Karpas-422 (cell line): ENCODE measurements at places on chromosomes 11 and 22. TPM values are rescaled to one million over a fixed set of nuclear protein-coding genes. Genes with fewer than 3 reads are reported as not detected.

- DNase-seq: peak; percentile 64
- peaks cover 29% of the 10 kb centered on the region for H3K4me1 ChIP-seq
- H3K36me3 ChIP-seq: no peaks in the 10 kb centered on the region
- H3K27me3 ChIP-seq: no peaks in the 10 kb centered on the region
These were observed 365.7 kb upstream of the CADM1 start for GRCh38 chr11:115869780-115870431.

GRCh38 chr11:65215441-65216076 lies 33.8 kb downstream of the CAPN1 start:
- H3K4me3 ChIP-seq: no peak overlapping the region
- peaks cover 44% of the 10 kb centered on the region for H3K4me1 ChIP-seq
- peak overlapping the region; percentile 37; the same call in 1 of the 2 replicates for H3K27ac ChIP-seq
- H3K36me3 ChIP-seq: no peaks in the 10 kb centered on the region

GRCh38 chr22:25742918-25743708 lies 1.1 kb downstream of the MYO18B start:
- H3K4me1 ChIP-seq: no peaks in the 10 kb centered on the region
- no peak overlapping the region for H3K27ac ChIP-seq
- no peak for DNase-seq
- no peaks in the 10 kb centered on the region for H3K36me3 ChIP-seq
- H3K4me3 ChIP-seq: no peak overlapping the region
- H3K27me3 ChIP-seq: no peaks in the 10 kb centered on the region

DNA sequence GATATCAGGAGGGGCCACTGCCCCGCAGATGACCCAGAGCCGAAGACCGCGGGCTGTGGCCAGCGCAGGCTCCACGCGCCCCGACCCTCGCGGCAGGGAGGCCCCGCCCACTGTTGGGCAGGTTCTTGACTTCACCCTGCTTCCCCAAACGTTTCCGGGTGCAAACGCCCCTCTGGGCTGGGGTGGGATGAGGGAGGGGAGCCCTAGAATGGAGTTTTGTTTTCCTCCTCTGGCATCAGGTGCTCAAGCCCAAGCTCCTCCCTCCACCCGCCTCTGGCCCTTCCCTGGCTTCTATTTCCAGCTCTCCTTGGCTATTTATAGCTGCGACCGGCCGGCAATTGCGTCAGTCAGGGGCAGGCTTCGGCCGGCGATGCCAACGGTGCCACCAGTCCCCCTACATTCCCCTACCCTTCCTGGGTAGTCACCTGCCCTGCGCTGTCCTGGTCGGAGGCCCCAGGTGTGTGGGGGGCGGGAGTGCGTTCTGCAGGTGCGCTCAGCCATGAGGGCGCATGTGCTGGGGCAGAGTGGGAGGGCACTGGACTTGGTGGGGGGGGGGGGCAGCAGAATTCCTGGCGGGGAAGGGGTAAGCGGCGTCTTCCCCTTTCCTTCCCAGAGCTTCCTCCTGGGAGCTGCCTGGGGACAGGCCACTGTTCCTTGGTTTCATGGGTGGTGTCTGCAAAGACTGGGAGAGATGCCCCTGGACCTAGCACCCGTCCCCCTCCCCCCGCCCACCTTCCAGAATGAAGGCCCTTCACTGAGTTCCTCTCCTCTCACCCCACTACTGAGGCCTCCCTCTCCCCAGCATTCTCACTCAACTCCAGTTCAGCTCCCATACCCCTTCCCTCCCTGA lies 23.6 kb downstream of the DUSP8 start:
- no peak overlapping the region for H3K4me3 ChIP-seq
- no peaks in the 10 kb centered on the region for H3K4me1 ChIP-seq
- H3K27ac ChIP-seq: no peak overlapping the region
- H3K27me3 ChIP-seq: no peaks in the 10 kb centered on the region
- no peak for DNase-seq
- H3K36me3 ChIP-seq: no peaks in the 10 kb centered on the region

DNA sequence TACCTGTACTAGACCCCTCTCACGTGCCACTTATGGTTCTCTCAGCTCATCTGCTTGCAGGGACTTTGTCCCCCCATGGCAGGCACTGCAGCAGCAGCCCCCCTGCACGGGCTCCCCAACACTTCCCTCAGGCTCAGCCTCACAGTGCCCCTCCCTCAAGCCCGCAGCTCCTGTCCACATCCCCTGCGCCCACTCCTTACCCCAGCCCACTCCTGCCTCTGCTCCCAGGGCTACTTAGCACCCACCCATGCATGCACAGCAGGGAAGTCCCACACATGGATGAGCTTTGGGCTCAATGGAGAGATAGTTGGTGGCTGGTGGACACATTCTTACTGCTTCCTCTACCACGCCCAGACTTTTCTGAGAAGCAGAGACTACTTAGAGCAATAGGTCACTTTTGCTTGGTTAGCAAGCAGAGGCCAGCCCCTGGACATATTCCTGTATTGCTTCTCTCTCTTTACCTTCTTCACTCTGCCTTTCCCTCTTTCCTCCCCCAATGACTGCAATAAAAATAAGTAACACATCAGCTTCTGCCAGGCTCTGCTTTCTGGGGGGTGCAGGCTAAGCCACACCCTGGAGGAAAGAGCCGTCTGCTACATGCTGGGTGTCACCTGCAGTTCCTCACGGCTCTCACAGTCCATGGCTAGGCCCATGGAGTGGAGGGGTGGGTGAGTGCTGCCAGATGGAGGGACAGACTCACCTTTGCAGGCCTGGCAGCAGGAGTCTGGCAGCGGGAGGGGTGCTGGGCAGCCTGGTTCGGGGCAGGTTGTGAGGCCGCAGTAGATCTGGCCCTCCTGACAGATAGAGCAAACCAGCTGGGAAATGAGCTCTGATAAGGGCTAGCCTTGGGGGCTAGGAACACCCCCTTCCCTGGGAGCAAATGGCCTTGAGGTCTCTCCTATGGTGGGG lies 23.4 kb downstream of the CHRDL2 start:
- H3K27me3 ChIP-seq: no peaks in the 10 kb centered on the region
- H3K36me3 ChIP-seq: no peaks in the 10 kb centered on the region
- no peak overlapping the region for H3K27ac ChIP-seq
- H3K4me1 ChIP-seq: no peaks in the 10 kb centered on the region

DNA sequence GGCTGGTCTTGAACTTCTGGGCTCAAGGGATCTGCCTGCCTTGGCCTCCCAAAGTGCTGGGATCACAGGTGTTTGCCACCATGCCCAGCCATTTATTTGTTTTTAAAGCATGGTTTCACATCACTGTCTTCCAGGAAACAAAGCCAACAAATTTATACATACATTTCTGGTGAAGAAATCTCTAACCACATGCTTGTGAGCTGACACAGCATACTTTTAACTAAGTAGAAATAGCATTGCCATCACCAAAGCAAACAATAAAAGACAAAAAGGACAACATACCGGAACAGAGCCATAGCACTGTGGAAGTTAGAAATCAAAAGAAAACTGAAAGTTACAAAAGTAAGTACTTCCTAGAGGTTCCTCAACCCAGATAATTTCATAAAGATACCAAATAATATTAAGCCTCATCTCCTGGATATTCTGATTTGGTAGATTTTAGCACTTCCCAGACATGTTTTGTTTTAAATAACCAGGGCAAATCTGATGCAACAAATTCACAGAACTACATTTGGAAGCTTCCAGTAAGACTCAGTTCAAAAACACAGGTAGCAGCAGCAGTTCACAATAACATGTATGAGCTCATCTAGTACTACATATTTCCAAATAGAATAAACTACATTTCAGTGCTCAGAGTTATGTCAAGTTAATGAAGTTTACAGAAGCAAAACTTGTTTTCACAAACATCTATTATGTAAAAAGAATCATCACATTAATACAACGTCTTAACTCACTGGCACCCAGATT lies 70.6 kb downstream of the RRAS2 start:
- H3K27me3 ChIP-seq: no peaks in the 10 kb centered on the region
- H3K36me3 ChIP-seq: no peaks in the 10 kb centered on the region
- no peak overlapping the region for H3K4me3 ChIP-seq
- H3K4me1 ChIP-seq: no peaks in the 10 kb centered on the region
- no peak for DNase-seq

- no peaks in the 10 kb centered on the region for H3K36me3 ChIP-seq
- H3K27ac ChIP-seq: no peak overlapping the region
- no peaks in the 10 kb centered on the region for H3K4me1 ChIP-seq
- no peaks in the 10 kb centered on the region for H3K27me3 ChIP-seq
- H3K4me3 ChIP-seq: no peak overlapping the region
These were observed 31.5 kb downstream of the ZBTB16 start for GRCh38 chr11:114090976-114091375.

- no peak overlapping the region for H3K27ac ChIP-seq
- no peak for DNase-seq
- H3K4me3 ChIP-seq: no peak overlapping the region
- H3K27me3 ChIP-seq: no peaks in the 10 kb centered on the region
- H3K4me1 ChIP-seq: no peaks in the 10 kb centered on the region
These were observed 3.1 kb downstream of the KCNJ5 start for GRCh38 chr11:128894286-128894681.

- peak overlapping the region; percentile 85 for H3K4me3 ChIP-seq
- DNase-seq: peak; percentile 89
- H3K4me1 ChIP-seq: peaks cover 50% of the 10 kb centered on the region
- peak overlapping the region; percentile 94 for H3K27ac ChIP-seq
- no peaks in the 10 kb centered on the region for H3K36me3 ChIP-seq
These were observed 2.0 kb downstream of the SYNGR1 start for GRCh38 chr22:39351689-39352214.

DNA sequence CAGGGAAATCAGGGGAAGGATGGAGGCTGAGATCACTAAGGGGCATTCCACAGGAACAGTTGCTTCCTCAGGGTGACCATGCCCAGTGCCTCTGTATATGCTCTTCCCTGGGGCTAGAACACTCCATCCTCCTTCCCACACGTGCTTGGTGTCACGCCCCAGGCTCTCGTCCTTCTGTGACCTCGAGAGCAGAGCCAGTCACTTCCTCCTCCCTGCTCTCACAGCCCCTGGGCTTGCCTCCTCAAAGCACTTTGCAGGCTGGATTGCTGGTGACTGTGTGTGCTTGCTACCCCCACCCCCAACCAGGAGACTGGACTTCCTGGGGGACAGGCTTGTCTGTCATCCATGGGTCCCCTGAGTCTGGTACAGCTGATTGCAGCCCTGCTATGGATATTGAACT lies 56.5 kb upstream of the AMPD3 start:
- no peaks in the 10 kb centered on the region for H3K27me3 ChIP-seq
- H3K4me3 ChIP-seq: no peak overlapping the region
- no peaks in the 10 kb centered on the region for H3K36me3 ChIP-seq
- H3K27ac ChIP-seq: no peak overlapping the region
- H3K4me1 ChIP-seq: no peaks in the 10 kb centered on the region

- no peak overlapping the region for H3K4me3 ChIP-seq
- no peaks in the 10 kb centered on the region for H3K27me3 ChIP-seq
- no peaks in the 10 kb centered on the region for H3K4me1 ChIP-seq
- no peaks in the 10 kb centered on the region for H3K36me3 ChIP-seq
- no peak for DNase-seq
- no peak overlapping the region for H3K27ac ChIP-seq
These were observed 941.7 kb downstream of the NTM start for GRCh38 chr11:132312161-132312560.

GRCh38 chr11:420054-420910 lies 5.5 kb upstream of the SIGIRR start:
- H3K36me3 ChIP-seq: no peaks in the 10 kb centered on the region
- no peaks in the 10 kb centered on the region for H3K4me1 ChIP-seq
- no peaks in the 10 kb centered on the region for H3K27me3 ChIP-seq

GRCh38 chr22:48940266-48941032 lies 887.2 kb downstream of the BRD1 start:
- H3K27me3 ChIP-seq: no peaks in the 10 kb centered on the region; the same call in 1 of the 2 replicates
- no peak overlapping the region for H3K27ac ChIP-seq
- DNase-seq: no peak

DNA sequence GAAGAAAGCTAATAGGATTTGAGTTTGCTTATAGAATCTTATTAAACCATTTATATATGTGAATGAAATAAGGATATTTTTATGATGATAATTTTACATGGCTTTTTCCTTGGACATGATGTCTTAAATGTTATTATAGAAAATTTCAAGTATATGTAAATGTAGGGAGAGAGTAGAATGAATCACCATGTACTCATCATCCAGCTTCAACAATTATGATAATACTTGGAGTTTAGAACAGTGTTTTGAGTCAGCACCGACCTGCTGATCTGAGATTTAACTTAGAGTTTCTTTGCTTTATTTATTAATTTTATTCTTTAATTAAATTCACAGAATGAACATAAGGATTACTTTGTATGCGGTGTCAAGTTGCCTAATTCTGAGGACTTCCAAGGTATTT lies 193.5 kb downstream of the UVRAG start:
- no peak overlapping the region for H3K27ac ChIP-seq
- H3K4me1 ChIP-seq: peaks cover 5% of the 10 kb centered on the region; the same call in 1 of the 2 replicates
- H3K36me3 ChIP-seq: peaks cover 31% of the 10 kb centered on the region
- no peak overlapping the region for H3K4me3 ChIP-seq
- no peaks in the 10 kb centered on the region for H3K27me3 ChIP-seq
- DNase-seq: no peak

GRCh38 chr11:112789481-112789880 lies 171.7 kb upstream of the NCAM1 start:
- no peaks in the 10 kb centered on the region for H3K27me3 ChIP-seq
- H3K27ac ChIP-seq: no peak overlapping the region
- H3K4me3 ChIP-seq: no peak overlapping the region

DNA sequence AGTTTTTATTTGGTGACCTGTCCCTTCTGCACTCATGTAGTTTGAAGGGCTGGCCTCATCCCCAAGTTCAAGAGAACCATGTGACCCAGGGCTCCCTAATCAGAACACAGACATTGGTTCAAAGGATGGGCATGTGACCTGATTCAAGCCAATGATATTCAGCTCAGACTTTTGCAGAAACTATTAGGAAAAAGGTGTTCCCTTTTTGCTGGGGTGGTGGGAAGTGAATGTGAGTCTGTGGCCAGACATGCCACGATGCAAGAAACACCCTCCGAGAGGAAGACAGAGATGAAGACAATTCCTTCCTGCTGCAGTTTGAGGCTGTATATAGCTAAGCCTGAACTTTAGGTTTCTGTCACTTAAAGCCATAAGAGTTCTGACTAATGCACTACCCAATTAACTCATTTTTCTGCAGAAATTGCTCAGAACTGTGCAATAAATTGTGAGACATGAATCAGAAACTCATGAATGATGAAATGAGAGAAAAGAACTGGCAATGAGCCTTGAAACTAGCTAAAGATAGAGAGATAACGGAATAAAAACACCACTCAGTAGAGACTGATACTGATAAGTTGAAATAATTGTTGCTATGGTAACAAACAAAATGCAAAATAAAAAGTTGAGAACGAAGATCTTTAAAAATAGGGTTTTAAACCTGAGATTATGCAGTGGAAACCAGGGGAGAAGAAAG lies 9.2 kb upstream of the MAPK1 start:
- H3K4me1 ChIP-seq: peaks cover 7% of the 10 kb centered on the region
- H3K27ac ChIP-seq: no peak overlapping the region
- no peak overlapping the region for H3K4me3 ChIP-seq
- no peaks in the 10 kb centered on the region for H3K36me3 ChIP-seq
- no peaks in the 10 kb centered on the region for H3K27me3 ChIP-seq

DNA sequence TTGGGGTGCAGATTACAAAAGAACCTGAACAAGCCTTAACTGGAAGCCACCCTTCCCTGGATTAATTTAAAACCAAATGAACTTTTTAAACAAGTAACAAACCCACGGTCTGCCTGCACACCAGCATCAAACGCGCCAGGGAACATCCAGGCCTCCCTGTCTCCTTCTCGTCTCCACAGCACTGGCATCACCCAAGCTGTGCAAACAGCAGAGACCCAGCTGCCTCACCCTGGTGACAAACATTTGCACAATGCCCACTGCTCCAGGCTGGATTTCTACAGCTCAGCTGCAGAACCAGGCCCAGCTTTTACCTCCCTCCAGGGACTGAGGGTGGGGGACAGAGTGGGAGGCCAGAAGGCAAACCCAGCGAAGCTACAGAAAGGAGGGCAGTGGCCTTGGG lies 7.0 kb downstream of the RPL3 start:
- DNase-seq: no peak
- peaks cover 21% of the 10 kb centered on the region for H3K4me1 ChIP-seq
- H3K36me3 ChIP-seq: peaks cover 65% of the 10 kb centered on the region

The PEX16 gene
- 83.3 and 89.3 TPM in 2 replicates for total RNA-seq

The SPON1 gene
- total RNA-seq: not detected in 2 replicates

The TBX10 gene
- total RNA-seq: not detected in 2 replicates

The FADS3 gene
- 39.5 and 70.4 TPM in 2 replicates for total RNA-seq

The PAMR1 gene
- total RNA-seq: not detected in 2 replicates

The NELL1 gene
- total RNA-seq: 0.19 and 0.25 TPM in 2 replicates
